Endothelial cell (in vitro differentiated cells): ENCODE measurements at places on chromosomes 7 and 10.

- DNase-seq, result no peak
Measured at GRCh38 chr7:108118959-108119358, 11.2 kb downstream of the LAMB4 start.

- DNase-seq, result no peak
Measured at GRCh38 chr10:22054961-22055360, 51.4 kb upstream of the DNAJC1 start.

DNA sequence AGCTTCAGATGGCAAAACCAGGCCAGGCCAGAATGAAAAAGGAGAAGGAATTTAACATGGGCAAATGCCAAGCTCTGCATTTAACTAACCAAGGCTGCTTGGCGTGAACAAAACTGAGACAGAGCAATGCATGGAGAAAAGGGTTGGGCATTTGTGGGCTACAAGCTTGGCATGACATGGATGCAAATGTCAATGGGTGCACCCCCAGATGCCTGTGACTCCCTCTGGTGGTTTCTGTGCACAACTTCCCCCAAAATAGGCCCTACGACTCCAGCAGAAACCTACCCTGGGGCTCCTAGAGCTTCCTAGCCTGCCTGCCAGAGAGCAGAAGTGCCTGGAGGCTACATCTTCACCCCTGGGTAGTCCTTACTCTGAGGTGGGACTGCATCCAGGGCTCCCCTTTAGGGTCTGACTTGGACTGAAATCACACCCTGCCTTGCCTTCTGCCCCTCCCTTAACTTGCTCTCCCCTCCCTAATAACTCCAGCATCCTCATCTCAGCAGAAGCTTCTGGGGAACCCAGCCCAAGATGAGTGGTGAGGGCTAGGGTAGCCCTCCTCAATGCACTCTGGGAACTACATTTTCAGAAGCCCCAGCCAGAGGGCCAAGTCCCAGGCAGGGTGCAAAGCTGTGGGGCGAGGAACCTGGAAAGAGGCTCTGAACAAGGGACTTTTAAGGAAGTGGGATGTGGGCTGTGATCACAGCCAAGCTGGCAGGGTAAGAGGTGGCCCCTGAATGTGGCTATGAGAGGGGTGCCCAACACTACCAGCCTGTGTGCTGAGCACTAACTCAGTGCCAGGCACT lies 11.3 kb downstream of the GPRIN2 start:
- DNase-seq, result no peak

GRCh38 chr7:116576350-116577319 lies 51.8 kb downstream of the CAV1 start:
- no peak for DNase-seq

- no peak for DNase-seq
Measured at GRCh38 chr7:106121189-106121810, 9.2 kb upstream of the SYPL1 start.

DNA sequence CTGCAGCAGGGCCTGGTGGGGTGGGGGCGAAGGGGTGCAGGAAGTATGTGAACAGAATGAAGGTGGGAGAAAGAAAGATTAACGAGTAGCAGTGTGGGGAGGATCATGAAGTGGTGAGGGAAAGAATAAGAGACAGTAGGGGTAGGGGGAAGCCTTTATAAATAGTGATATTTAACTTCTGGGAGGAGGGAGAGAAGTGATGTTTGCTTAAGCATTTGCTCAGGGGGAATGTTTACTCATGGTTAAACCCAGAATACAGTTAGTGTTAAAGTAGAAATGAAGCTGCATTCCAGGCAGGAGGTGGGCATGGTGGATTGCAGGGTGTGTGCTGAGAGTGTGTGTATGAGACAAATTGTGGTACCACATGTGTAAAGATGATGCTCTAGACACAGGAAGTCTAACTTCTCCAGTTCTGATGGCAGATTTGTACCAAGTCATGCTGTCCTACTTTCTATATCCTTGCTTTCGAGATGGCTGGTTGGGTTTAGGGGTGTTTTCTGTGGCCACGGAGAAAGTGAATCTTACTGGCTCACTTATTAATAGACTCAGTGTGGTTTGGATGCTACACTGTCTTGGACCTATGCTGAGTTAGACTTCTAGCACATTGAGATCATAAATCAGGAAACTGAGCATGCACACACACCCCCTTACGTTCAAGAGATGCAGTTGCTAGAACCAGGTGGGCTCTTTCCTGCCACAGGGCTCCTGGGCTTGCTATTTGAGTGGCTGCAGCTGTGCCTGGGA lies 10.6 kb upstream of the DNMBP start:
- DNase-seq, result no peak

- DNase-seq, result no peak
Measured at GRCh38 chr10:93189944-93190343, 116.3 kb downstream of the CYP26A1 start.

DNA sequence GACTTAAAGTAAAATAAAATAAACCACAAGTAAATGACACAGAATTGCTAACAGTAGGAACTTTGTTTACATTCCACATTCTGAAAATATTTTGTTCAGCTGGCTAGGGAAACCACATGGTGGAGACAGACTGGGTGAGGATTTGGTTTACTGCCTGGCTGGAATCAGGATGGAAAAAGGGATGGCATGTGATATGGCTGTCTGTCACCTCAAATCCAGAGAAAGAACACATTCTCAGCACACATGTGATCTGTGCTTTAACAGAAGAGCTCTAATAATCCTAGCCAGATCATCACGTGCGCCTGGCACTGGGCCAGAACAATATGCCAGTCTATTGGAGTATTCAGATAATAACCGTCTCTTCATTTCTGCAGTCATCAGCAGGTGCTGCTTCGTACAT lies 90.9 kb upstream of the PIP4K2A start:
- DNase-seq, result no peak

GRCh38 chr7:64515781-64516180 lies 47.1 kb downstream of the ZNF680 start:
- DNase-seq, result no peak

- no peak for DNase-seq
Measured at GRCh38 chr10:74977913-74978847, 133.3 kb upstream of the SAMD8 start.

- DNase-seq, result no peak
Measured at GRCh38 chr10:3104251-3104918, 37.0 kb downstream of the PFKP start.

DNA sequence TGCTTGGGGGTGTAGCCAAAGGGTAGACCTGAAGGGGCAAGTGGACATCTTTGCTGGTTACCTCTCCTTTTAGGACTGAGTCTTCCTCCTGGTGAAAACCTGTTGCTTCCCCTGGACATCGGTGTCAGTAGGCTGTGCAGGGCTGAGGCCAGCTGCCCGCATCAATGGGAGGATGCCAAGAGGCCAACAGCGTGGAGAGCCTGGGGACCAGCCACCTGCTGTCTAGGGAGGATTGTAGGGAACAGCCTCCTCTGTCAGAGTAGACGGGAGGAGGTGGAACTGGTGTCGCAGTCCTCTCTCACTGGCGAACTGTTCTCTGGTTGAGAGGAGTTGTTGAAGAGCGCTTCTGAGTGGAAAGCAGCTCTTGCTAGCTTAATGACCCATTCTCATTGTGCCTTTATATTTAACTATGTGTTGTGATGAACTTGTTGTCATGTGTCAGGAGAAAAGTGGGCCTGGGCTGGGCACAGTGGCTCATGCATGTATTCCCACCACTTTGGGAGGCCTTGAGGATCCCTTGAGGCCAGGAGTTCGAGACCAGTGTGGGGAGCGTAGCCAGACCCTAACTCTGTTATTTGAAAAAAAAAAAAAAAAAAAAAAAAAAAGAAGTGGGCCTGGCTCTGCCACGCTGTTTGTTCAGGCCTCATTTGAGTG lies 1.8 kb downstream of the SUFU start:
- no peak for DNase-seq

- no peak for DNase-seq
Measured at GRCh38 chr7:42914421-42915045, 2.7 kb upstream of the C7orf25 start.

DNA sequence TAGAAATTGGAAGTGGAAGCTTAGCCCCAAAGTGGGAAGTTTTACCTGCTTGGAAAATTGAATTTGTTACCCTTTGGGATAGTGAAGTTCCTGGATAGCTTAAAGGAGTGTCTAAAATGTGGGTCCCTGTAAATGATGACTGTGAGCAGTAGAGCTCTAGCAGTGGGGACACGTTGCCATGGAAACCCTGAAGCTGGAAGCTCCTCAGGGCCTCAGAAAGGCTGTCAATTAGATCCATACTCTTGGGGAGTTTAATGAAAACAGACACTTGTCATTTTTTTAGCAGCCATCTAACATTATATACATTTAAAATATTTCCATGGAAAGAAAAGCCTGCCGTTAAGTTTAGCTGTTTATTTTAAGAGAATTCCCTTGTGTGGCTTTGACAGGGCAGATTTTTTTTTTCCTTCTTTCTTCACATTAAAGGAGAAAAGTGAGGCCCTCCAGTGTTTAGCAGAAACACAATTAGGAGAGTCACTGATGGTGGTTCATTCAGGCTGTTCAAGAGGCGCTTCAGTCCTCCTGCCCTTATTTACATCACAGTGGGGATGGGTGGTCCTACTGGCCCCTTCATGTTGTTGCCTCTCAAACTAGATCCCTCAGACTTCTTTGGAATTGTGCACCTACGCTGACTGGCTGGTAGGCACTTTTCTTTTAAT lies 518.4 kb downstream of the CCSER2 start:
- DNase-seq, result no peak

DNA sequence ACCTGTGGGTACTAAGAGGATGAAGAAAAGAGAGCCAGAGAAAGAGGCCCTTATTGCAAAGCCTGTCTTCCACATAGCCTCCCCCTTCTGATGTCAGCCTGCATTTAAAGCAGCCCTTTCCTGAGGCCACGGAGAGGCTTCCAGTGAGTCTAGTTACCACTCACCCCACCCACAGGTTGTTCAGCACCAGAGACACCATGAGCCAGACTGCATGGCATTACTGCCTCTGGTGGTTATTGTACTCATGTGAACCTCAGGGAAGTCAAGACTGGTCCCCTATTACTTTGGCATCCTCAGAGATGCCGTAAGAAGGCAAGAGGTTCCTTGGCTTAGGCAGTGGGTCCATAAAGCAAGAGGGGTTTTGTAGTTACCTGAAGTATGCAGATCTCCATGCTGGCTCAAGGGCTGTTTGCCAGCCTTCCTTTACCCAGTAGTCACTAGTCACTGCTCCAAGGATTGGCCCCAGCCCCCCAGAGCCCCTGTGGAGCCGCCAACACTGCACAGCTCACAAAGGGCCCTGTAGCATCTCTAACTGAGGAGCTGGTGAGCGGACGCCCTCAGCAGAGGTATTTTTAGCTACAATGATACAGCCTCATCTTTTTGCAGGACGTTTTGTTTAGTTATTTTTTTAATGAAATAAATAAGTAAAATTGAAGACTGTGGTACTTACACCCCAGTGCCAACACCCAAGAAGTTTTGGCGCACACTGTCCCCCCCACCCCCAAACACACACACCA lies 20.7 kb downstream of the LRRC4 start:
- no peak for DNase-seq

- peak; percentile 16 for DNase-seq
Measured at GRCh38 chr7:120337308-120337907, 64.4 kb downstream of the KCND2 start.

DNA sequence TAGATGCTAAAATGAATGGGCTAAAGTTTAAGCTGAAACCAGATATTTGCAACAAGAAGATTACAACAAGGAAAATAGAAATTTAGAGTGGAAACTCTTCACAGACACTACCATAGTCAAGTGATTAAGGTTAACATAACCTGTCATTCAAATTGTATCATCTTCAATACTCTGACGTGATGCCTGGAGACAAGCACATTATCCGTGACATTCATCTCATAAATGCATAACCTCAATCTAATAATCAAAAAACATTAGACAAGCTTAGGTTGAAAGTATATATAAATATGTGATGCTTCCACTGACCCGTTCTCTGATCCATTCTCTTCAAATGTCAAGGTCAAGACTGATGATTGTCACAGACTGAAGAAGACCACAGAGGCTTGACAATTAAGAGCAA lies 263.8 kb upstream of the MEOX2 start:
- DNase-seq, result no peak

DNA sequence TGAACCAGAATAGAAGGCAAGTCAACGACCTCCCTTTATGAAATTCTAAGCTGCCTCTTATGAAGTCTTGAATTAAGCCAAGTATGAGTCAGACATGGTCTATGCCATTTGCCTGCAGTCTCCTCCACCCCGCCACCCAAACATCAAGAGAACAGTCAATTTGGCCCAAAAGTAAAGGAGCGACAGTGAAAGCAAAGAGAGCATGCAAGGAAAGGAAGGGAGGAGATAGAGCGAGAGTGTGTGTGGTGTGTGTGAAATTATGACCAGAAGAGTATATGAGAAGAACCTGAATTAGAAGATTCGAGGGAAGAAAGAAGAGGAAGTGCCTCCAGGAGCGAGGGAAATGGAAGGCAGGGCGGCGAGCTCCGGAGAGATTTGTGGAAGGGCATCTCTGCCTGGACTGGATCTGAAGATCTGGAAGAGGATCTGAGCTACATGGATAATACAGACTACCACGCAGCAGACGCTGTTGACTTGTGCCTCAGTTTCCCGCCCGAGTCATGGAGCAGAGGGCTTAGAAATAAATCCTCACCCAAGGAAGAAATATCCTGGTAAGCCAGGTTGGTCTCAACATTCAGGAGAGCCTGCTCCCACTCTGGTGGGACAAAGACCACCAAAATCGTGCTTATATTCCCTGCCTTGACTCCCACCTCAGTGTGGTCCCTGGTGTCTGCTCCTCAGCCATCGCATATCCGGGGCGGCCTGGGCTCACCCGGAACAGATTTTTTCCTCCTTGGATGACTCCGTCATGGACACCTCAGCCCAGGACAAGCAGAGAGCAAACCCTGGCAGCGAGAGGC lies 459 bp downstream of the ZDHHC6 start:
- peak; percentile 5 for DNase-seq

GRCh38 chr7:140316165-140316661 lies 82.1 kb downstream of the SLC37A3 start:
- no peak for DNase-seq

DNA sequence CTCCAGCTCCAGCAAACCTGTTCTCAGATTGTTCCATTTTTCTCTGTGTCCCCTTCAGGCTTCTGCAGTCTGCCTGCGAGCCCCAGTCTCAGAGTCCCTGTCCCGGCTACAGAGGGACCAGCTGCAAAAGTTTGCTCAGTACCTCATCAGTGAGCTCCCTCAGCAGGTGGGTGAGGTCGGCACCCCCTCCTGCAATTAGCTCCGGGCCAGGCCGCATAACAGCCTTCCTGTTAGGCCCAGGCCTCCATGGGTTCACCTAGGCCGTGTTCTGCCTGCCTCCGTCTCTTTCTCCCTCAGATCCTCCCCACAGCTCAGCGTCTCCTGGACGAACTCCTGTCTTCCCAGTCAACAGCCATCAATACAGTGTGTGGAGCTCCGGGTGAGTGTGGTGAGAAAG lies 4.3 kb downstream of the ZSWIM8 start:
- no peak for DNase-seq

DNA sequence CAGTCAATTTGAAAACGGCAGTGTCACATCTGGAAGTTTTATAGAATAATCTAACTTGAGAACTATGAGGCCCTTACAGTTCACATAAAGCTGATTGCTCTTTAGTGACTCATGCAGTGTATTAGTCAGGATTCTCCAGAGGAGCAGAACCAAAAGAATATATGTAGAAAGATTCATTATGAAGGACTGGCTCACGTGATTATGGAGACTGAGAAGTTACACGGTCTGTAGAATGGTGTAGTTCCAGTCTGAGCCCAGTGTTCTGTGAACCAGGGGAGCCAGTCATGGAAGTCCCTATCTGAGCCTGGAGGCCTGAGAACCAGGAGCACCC lies 21.5 kb downstream of the RBM33 start:
- DNase-seq, result no peak

- DNase-seq, result no peak
Measured at GRCh38 chr10:1440897-1441296, 296.4 kb downstream of the ADARB2 start.

GRCh38 chr10:101414034-101414433 lies 60.1 kb downstream of the BTRC start:
- DNase-seq, result no peak
